NCI-H345 (cell line): ENCODE measurements at places on chromosomes 11 and 22.

DNA sequence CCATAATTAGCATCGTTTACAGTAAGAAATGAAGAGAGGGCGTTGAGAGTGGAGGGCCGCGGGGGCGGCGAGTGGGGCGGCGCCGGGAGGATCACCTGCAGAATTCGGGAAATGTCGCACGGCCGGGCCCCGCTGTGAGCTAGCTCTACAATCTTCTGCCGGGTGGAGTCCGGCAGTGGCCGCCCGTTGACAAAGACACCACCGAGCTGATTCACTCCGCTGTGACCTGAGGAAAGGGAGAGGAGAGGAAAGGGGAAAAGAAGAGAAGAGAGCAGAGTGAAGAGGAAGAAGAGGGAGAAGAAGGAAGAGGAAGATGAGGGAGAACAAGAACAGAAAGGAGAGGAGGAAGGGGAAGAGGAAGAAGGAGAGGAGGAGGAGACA, 8.5 kb downstream of the PAX6 start:
- no peak for DNase-seq

GRCh38 chr11:75721852-75722668, 4.4 kb downstream of the MOGAT2 start:
- no peak for DNase-seq

DNA sequence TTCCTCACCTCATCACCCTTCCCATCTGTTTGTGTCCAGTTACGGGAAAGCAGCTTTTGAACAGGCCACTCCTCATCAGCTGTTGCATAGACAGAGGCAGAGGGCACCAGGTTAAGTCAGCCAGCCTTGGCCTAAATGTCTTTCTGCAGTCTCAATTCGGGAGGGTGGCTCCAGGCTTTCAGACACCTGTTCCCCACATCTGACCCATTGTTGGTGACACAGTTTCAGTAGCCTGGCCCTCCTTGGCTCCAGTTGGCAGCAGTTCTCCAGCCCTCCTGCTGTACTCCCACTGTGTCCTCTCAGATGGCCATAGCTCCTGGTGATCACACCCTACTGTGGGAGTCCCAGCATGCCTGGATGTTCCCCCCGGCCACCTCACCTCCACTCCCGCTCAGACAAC, 70.8 kb upstream of the MYOD1 start:
- DNase-seq, result no peak

GRCh38 chr11:60394666-60395380, 1.4 kb upstream of the MS4A14 start:
- no peak for DNase-seq

- no peak for DNase-seq
These were observed 81.8 kb upstream of the SHANK2 start for GRCh38 chr11:71334191-71334590.

DNA sequence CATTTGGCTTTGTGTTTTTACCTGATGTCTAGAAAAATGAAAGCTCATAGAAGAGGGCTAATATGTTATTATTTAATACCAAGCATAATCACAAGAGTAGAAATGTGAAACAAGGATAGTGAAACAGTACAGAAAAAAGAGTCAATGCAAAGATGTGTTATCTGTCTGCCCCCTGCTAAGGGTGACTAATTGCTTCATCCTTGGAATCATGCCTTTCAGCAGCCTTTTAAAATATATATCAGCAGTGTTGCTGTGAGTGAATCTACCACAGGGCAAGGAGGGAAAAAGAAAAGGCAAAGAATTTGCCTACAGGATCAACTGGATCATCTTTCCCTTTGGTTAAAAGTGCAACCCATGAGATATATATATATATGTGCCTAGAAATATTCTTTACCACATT, 867.2 kb upstream of the RAG2 start:
- DNase-seq, result no peak

- DNase-seq, result no peak
These were observed 6.2 kb downstream of the MRGPRD start for GRCh38 chr11:68974421-68975194.

DNA sequence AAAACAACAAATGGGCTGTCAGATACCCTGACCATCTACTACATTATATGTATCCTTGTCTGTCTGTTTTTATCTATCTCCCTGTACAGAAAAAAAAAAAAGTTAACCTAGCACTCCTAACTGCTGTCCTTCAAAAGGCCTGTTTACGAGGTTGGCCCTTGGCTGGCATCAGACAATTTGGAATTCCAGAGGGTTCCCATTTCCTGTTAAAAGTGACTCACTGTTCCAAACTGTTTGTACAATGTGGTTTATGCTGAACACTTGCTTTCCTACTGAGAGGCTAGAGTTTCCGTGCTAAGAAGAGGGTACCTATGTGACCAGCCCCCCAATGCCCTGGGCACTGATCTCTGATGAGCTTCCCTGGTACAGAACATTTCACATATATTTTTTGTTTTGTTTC, 65.9 kb upstream of the HMGXB4 start:
- DNase-seq, result no peak

DNA sequence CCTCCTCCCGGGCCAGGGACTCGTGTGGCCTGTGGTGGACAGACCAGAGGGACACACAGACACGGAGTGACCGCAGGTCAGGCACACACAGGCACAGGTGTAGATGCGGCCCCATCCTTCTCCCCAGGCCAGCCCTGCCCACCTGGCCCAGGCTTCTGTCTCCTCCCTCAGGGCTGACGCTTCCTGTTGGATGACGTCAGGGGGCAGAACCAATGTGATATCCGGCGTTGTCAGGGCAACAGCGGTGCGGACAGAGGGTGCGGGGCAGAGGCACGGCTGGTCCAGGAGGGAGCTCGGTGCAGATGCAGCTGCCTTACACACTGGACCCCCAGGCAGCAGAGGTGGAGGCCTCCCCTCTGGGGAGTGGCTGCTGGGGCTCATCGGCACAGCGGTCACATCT, 2.9 kb upstream of the TUBGCP6 start:
- DNase-seq, result no peak

GRCh38 chr11:42237701-42238235, 778.3 kb upstream of the LRRC4C start:
- no peak for DNase-seq

DNA sequence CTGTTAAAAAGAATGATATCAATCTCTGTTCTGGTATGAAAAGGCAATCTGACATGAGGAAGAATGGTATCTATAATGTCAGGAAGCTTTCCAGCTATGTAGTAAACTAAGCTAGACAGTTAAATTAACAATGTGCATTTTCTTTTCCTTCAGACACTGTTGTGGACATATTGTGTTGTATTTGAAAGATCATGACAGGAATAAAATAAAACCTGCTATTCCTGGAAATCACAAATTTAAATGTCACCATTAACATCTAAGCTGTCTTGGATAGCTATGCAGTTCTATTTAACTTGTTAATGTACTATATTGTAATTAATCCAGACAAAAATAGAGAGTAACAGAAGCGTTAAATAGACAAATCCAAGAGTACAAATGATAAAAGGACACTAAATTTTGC, 297.4 kb upstream of the LUZP2 start:
- DNase-seq, result no peak

- no peak for DNase-seq
These were observed 39.4 kb downstream of the GGTLC2 start for GRCh38 chr22:22683668-22684361.

- DNase-seq, result no peak
These were observed 60.2 kb upstream of the CDON start for GRCh38 chr11:126122863-126123262.

GRCh38 chr11:121426476-121427399, 25.4 kb upstream of the SORL1 start:
- peak; percentile 13 for DNase-seq

DNA sequence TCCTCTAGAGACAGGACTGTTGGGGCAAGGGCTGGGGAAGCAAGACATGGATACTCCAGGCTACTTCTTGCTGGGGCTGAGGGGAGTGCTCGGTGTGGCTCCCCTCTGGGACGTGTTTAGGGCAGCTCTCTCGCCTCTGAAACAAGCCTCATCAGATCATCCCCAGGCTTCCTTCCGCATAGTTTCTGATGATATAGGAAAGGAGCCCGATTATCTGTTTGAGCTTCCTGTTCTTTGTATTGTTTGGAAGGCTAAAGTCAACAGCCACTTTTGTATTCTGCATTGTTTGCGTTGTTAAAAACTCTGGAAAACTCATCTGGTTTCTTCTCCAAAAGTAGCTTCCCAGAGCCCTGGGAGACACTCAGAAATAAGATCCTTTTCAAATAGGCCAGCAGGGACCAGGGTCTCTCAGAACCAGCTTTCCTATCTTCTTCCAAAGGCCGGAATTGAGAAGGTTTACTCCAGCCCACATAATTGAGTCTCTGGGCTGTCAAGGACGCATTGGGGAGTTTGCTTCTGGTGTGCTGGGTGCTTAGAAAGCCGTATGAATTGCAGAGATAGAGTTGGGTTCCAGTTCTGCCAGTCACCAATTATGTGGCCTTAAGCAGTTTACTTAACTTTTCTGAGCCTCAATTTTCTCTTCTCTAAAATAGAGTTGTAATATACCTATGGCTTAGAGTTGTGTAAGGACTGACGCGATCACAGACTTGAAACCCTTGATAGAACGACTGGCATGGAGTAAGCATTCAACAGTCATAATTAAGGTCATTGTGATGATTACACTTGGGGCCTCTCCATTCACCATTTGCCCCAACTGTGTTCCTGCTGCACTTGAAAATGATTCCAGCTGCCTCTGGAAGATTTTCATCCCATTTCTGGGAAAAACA, 19.1 kb downstream of the CD44 start:
- DNase-seq, result no peak

GRCh38 chr22:28955817-28956216, 72.4 kb downstream of the ZNRF3 start:
- no peak for DNase-seq

- peak; percentile 91 for DNase-seq
These were observed 11.4 kb upstream of the WNT11 start for GRCh38 chr11:76217653-76218160.

DNA sequence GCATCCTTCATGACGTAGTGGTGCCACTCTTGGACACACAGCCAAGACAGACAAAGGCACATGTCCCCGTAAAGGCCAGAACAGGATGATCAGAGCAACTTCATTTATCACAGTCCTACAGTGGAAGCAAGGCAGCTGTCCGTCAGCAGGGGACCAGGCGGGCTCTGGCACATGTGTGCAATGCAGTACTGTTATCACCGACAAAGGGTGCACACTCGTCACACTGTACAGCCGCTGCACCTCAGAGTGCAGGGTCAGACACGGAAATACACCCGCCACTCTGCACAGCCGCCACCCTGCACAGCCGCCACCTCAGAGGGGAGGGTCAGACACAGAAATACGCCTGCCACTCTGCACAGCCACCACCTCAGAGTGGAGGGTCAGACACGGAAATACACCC, 13.4 kb upstream of the IL17REL start:
- DNase-seq, result no peak

GRCh38 chr22:19942157-19943081, 801 bp upstream of the TXNRD2 start:
- no peak for DNase-seq

DNA sequence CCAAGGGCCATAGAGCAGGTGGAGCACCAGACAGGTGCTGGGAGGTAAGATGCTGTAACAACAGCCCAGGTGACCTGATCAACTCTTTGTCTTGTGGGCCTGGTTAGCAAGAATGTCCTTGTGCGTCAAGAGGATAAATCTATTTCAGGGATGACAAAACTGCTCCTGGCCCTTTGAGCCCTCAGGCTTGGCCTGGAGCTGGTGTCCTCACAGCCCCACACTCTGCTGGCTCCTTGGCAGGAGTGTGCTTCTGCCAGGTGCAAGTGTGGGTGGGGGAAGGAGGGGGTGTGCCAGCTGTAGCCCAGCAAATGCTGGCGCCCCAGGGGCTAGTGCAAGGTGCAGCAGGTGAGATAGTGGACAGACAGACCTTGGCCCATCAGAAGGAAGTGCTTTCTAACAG, 19.5 kb downstream of the AMPD3 start:
- no peak for DNase-seq

- DNase-seq, result no peak
These were observed 17.6 kb downstream of the STARD10 start for GRCh38 chr11:72776117-72776843.

DNA sequence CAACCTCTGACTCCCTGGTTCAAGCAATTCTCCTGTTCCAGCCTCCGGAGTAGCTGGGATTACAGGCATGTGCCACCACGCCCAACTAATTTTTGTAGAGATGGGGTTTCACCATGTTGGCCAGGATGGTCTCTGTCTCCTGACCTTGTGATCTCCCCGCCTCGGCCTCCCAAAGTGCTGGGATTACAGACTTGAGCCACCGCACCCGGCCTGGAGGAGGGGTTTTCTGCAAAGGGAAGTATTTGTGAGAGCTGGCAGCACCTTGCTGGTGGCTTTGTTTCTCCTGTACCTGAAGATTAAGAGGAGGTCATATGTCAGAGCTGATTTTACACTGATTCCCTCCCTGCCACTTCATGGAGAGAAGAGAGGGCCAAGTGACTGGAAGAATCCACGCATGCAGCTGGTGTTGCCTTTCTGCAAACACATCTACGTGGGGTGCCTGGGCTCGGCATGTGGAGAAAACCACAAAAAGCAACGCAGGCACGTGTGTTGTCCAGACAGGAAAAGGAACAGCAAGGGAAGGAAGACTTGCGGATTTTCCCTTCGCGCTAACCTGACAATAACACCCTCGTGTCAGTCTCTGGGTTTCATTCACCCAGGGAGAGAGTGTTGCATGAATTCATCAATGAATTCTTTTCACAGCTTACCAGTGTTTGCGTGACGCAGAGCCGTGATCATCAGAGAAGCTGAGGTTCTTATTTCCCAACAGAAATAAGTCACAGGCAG, 61.9 kb downstream of the TSPAN18 start:
- no peak for DNase-seq

- DNase-seq, result no peak
These were observed 46.5 kb upstream of the ADA2 start for GRCh38 chr22:17265649-17266248.

GRCh38 chr11:117279711-117280376, 11.3 kb upstream of the BACE1-AS start:
- DNase-seq, result no peak

DNA sequence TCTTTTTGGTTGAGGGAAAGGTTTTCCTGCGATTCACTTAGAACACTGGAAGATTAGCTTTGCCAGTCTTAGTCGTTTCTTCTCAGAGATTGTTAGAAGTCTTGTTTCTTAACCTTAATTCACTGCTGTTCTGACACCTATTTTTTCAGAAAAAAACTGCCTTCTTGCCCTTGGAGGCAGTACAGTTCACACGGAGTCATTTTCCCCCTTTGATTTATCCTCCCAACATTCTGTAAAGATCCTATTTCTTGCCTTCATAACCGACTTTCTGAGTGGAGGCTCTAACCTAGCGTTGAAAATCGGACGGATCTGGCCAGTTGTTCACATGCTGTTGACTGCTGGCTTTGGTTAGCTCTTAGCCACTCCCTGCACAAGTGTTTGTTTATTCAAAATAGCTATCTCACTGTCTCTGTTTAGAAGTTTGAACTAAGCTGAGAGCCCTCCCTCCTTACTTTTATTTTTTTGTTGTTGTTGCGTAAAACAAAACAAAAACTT, 737 bp downstream of the BCL2L13 start:
- DNase-seq, result peak; percentile 36

DNA sequence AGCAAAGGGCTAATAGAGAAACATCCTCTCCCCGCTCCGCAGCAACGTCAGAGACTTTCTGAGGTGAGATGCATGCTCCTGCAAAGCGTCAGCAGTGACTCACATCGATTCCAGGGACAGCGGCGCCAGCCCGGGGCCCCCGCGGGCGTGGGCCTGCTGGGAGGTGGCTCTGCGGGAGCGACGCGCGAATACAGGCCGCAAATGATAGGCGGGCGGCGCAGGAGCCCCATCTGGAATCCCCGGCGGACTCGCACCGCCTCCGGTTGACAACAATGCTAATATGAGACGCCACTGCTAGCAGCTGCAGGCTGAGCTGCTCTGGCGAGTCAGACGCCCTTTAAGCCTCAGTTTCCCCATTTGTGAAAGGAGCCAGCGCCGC, 557 bp downstream of the RANGAP1 start:
- DNase-seq, result peak; percentile 43
